HTR-8/SVneo (cell line): ENCODE measurements at places on chromosomes 11 and 22.

DNA sequence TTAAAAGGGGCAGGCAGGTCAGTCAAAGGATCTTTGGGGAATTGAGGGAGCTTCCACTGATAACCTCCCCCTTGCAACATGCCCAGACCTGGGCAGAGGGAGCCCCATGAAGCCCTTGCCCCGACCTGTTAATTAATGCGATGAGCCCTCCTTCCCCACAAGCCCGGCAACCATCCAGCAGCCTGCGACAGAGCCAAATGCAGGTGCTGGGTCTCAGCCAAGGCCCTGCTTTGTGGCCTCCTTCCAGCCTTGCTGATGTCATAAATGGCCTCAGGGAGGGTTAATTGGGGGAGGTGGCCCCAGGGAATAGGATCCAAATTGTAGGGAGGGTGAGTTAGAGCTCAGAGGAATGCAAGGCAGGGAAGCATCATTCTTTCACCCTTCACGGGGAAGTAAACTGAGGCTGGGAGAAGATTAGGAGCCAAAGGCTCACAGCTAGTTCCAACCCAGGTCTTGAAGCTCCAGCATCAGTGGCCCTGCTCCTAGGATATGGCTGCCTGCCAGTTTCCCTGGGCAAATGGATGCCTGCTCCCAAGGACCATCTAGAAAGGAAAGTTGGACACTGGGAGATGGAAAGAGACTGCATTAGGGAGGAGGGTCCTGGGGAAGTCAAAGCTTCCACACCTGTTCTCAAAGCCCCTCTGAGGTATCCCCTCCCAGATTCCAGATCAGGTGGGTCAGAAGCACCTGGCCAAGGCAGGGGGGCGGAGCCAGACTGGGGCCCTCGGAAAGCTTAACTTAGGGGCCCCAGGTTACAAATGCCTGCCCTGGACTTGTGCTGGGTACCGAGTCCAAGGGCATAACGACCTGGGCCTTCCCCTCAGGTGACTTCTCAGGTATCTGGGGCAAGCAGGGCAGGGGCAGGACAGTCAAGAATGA is 34.1 kb downstream of the LMO1 start:
- DNase-seq = no peak

GRCh38 chr11:100546714-100547113 is 140.4 kb upstream of the ARHGAP42 start:
- DNase-seq = peak; percentile 21

GRCh38 chr11:73106347-73106746 is 35.8 kb downstream of the FCHSD2 start:
- DNase-seq = no peak

GRCh38 chr11:27373856-27374602 is 11.0 kb upstream of the CCDC34 start:
- DNase-seq = no peak

- DNase-seq = no peak
Measured at GRCh38 chr11:123384116-123384515, 46.0 kb upstream of the GRAMD1B start.

GRCh38 chr11:14643697-14644225 is at the start of gene PDE3B:
Gene PDE3B (plus strand): TSS chr11:14643804. CDS start chr11:14644076, 272 bp downstream.
- DNase-seq = peak; percentile 18

DNA sequence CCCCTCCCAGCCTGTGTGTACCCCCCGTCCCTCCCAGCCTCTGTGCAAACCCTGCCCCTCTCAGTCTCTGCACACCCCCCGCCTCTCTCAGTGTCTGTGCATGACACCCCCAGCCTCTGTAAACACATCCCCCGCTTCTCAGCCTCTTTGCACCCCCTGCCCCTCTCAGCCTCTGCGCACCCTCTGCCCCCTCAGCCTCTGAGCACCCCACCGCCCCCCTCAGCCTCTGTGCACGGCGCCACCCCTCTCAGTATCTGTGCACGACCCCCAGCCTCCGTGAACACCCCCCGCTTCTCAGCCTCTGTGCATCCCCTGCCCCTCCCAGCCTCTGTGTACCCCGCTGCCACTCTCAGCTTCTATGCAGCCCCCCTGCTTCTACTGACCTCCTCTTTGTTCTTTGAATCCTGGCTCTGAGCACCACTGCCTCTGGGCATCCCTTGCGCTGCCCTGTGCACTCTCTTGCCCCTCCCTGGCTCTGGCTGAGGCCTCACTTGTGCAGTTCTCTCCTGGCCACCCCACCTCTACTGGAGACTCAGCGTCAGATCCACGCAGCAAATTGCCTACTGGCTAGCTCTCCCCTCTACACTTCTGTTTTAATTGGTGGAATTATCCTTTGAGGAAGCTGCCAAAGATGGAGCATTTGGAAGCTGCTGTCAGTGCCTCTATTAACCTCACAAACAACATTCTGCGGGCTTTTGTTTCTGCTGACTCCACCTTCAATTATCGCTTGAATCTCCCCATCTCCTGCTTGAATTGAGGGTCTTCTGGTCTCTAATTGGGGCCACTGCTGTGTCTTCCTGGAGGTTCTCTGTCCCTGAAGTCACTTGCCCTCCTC is 838.6 kb downstream of the TBC1D22A start:
- DNase-seq = no peak

GRCh38 chr11:61531044-61531443 is 22.5 kb downstream of the LRRC10B start:
- no peak for DNase-seq

GRCh38 chr11:6640985-6641701 is 14.5 kb downstream of the DCHS1 start:
- no peak for DNase-seq

DNA sequence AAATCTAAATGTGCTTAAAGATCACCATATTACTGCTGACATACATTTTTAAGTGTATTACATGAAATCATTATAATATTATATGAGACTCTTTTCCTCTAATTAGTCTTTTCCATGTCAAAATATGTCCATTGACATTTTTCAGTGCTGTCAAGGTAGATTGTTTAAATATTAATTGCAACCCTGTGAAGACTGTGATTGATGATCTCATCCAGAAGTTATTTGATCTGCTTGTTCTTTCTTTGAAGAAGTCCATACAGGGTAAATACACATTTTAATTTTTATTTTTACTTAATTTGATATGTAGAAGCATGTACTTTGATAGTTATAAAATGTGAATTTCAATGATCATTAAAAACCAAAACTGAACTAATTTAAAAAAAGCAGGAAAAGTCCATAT is 38.4 kb downstream of the DYNC2H1 start:
- DNase-seq = no peak
